ENCODE measurements at places on chromosomes 3 and 15.

- no peaks in the 10 kb centered on the region for H3K36me3 ChIP-seq
- no peak overlapping the region for H3K27ac ChIP-seq
- no peaks in the 10 kb centered on the region for H3K27me3 ChIP-seq
- DNase-seq: no peak
- no peak overlapping the region for H3K4me3 ChIP-seq
- no peaks in the 10 kb centered on the region for H3K4me1 ChIP-seq
Measured at GRCh38 chr3:129702934-129703712, 96.6 kb upstream of the PLXND1 start.

GRCh38 chr15:77695961-77696582 lies 63.4 kb upstream of the LINGO1 start:
- H3K36me3 ChIP-seq: no peaks in the 10 kb centered on the region
- H3K4me1 ChIP-seq: no peaks in the 10 kb centered on the region
- H3K27ac ChIP-seq: no peak overlapping the region
- H3K27me3 ChIP-seq: no peaks in the 10 kb centered on the region

GRCh38 chr15:99424131-99424571 lies 141.6 kb upstream of the MEF2A start:
- peaks cover 18% of the 10 kb centered on the region for H3K4me1 ChIP-seq
- H3K27me3 ChIP-seq: no peaks in the 10 kb centered on the region
- H3K27ac ChIP-seq: peak overlapping the region; percentile 67
- DNase-seq: no peak

GRCh38 chr15:66805202-66805885 lies 103.3 kb downstream of the SMAD6 start:
- H3K36me3 ChIP-seq: no peaks in the 10 kb centered on the region
- H3K4me1 ChIP-seq: peaks cover 29% of the 10 kb centered on the region
- H3K27me3 ChIP-seq: no peaks in the 10 kb centered on the region
- DNase-seq: no peak
- H3K4me3 ChIP-seq: no peak overlapping the region
